Fibroblast of lung (primary cell): ENCODE measurements at places on chromosomes 12 and 14.

- peak; percentile 36 for DNase-seq
These were observed 16.8 kb downstream of the GALNT6 start for GRCh38 chr12:51374361-51374760.

- no peak for DNase-seq
These were observed 306.6 kb upstream of the SOX5 start for GRCh38 chr12:24255920-24256665.

DNA sequence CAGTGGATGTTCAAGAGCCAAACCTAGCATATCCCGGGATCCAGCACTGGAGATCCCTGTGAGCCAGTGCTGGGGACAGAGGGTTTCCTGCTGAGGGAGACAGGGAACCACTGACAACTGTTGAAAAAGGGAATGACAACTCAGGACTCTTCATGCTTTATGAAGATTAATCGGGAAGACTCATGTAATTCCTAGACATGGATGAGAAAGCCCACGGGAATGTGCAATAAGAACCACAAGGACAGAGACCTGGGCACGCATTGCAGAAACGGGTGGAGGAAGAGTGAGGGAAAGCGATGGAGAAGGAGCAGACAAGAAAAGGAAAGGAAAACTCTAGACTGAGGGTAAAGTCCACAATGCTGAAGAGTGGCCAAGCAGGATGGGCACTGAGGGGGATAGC, 296.0 kb downstream of the PCNX1 start:
- no peak for DNase-seq

GRCh38 chr12:120331390-120331789, 3.8 kb upstream of the PLA2G1B start:
- DNase-seq: no peak
